CD4-positive, alpha-beta T cell (primary cell): ENCODE measurements at places on chromosomes 6 and 20.

DNA sequence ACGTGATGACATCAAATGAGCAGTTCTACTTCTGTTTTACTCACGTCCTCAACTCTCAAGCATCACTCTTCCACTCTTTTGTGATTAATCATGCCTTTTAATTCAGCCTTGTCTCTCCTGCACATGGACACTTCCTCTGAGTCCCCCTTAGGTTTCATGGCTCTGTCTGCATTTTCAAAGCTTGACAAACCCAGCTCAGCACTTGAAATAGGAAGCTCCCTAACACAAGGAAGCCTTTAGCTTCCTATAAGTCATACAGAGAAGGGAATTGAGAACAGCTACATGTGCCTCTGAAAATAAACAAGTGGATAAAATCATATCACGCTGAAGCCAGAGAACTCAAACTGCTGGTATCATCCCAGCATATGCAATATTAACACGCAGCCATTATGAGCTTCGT lies 21.2 kb downstream of the KIF16B start:
- DNase-seq = no peak

- DNase-seq = no peak
These were observed 58.1 kb downstream of the RPRD1B start for GRCh38 chr20:38091441-38092216.

- DNase-seq = no peak
These were observed 129.4 kb downstream of the TRIM27 start for GRCh38 chr6:28794175-28795002.

DNA sequence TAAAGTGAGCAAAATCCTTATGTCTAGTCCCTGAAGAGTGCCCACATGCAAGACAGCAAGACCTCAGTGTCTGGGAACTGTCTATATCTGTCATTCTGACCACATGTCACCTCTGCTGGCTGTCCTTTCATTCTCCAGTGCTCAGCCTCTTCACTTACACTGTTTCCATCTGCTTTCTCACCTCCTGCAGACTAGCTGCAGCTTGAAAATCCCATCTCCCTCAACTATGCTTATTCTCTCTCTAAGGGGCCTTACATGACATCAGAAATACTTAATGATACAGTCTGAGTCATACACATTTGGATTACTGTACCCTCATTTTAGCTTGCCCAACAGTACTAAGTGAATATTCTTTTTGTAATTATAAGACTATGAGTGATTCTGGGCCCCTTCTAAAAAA lies 587.8 kb downstream of the EPM2A start:
- no peak for DNase-seq

- DNase-seq = no peak
These were observed 30.6 kb downstream of the REPS1 start for GRCh38 chr6:138957484-138957883.

DNA sequence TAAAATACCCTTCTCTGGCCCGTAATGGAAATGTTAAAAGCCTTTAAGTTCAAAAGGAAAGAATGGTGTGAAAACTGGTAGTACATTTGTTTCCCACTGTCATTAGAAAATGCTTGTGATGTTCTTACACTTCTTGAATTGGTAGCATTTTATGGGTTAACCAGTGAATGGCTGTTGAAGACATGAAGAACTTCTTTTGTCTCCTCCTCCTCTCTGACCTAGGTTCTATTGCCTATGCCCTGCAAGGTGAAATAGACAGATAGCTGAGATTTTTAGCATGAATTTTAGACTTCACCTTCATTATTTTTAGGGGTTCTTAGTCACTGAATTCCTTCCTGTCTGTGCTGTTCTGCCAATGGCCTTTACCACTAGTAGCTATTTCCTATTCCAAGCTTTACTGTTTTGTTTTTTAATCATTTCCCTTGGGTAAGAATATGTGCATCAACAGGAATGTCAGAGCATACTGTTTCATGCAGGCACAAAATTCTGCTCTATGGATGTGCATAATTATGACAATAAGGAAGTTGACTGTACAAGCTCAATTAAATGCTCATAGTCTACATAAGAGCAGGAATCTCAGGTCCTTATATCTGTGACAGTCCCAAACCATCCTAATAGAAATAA lies 4.9 kb downstream of the TNFAIP3 start:
- no peak for DNase-seq

DNA sequence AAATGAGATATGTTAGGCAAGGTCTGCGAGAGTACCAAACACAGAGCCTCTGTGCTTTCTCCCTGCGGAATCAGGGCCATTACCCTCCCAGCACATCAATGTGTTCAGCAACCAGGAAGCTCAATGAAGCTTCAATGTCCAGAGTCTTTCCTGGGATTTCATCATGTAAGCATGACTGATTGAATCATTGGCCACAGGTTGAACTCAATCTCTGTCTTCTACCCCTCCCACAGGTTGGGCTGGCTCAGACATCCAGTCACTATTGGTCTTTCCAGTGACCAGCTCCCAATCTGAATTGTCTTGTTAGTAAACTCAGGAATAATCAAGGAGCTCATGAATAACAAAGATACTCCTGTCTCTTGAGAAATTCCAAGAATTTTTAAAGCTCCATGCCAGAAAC lies 2.7 kb upstream of the DTD1 start:
- no peak for DNase-seq

DNA sequence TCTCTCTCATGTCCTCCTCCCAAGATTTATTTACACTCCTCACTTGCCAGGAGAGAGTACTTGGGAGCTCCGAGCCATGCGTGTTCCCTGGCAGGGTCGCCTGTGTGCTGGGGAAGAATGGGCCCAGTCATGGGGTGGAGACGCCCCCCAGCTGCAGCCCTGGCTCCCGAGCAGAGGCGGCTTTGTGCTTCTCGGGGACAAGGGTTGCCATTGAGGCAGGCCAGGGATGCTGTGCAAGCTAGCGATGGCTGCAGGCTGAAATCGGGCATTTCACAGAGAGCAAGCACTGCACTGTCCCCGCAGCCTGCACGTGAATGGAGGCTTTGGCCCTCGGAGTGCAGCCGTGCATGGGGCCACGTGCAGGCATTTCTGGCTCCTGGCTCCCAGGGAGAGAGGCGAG lies 23.8 kb downstream of the PHACTR3 start:
- no peak for DNase-seq

DNA sequence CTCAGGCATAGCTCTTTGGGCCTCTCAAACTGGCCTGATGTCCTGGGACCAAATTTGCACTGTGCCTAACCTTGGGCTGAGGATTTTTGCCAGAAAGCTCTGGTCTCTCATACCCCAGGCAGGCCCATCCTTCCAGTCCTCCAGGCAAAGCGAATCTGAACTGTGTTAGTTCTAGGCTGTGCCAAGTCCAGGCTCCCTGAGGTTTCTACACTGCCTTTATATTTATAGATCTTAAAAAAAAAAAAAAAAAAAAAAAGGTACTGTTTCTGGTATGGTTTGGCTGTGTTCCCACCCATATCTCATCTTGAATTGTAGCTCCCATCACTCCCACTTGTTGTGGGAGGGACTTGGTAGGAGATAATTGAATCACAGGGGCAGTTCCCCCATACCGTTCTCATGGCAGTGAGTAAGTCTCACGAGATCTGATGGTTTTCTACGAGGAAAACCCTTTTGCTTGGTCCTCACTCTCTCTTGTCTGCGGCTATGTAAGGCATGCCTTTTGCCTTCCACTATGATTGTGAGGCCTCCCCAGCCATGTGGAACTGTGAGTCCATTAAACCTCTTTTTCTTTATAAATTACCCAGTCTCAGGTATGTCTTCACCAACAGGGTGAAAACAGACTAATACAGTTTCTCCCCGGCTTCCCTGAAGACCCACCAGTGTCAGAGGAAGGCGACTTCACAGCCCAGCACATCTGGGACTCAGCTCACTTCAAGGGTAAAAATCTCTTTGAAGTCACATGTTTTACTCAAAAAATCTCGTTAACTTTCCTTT lies 39.0 kb upstream of the TBXT start:
- DNase-seq = no peak

- no peak for DNase-seq
These were observed 10.8 kb upstream of the ARMC2 start for GRCh38 chr6:108837236-108837971.

GRCh38 chr20:57578476-57579165 lies 17.7 kb downstream of the PCK1 start:
- DNase-seq = no peak

DNA sequence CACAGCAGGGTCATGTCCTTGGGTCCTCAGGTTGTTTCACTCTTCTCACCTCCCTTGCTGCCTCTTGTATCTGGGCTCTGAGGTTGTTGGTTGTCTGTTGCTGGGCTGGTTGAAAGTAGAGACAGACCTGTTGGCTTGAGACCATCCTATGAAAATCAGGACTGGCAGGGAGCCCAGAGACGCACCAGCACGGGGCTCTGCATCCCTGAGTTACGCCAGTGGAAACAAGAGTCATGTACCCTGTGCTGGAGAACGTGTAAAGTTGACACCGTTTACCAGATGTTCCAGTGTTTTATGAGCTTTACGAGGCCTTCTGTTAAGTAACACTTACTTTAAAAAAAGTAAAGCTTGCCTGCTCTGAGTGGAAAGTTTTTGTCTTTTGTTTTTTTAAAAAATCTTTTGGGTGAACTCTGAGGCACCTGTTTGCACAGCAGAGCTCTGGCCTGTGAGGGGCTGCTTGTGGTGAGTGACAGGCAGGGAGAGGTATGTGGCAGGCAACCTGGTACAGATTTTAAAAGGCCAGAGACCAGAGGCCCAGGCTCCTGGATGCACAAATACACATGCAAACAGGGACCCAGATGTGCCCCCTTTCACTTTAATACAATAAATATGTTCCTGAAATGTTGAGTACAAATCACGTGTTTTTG lies 260.0 kb upstream of the SUPT3H start:
- DNase-seq = no peak

- DNase-seq = no peak
These were observed 8.8 kb downstream of the RPL10A start for GRCh38 chr6:35477028-35477427.

DNA sequence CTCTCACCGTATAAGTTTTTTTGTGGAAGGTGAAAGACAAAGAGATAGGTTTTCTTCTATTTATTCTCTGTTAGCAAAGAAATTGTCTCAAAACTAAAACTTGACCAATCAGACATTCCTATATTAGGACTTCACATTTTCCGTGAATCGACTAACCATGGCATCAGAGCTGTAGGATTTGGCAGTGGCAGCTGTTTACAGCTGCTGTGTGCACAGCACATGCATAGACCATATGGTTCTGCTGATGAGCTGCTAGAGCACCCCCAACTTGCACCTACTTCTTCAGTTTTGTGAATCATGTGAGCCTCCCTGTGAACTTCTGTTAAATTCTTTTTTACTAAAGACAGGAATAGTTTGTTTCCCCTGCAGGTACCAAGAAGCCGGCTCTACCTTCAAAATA lies 157.9 kb downstream of the RFX6 start:
- no peak for DNase-seq

DNA sequence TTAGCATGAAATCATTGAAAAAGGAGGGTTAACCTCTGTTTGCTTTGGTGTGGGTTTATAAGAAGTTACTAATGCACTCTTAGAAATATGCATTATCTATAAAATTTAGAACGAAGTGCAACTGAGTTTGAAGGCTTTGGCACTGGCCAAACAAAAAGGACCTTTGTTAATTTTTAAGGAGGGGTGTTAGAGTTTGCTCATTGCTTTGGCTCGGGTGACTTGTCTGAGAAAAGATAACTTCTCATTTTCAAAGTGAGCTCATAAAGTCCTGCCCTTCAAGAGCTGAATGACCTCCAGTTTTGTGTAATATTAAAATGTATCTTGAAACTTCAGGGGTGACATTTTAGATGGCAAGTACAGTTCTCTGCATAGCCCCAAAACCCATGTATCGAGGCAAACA lies 25.9 kb downstream of the NEDD9 start:
- no peak for DNase-seq

DNA sequence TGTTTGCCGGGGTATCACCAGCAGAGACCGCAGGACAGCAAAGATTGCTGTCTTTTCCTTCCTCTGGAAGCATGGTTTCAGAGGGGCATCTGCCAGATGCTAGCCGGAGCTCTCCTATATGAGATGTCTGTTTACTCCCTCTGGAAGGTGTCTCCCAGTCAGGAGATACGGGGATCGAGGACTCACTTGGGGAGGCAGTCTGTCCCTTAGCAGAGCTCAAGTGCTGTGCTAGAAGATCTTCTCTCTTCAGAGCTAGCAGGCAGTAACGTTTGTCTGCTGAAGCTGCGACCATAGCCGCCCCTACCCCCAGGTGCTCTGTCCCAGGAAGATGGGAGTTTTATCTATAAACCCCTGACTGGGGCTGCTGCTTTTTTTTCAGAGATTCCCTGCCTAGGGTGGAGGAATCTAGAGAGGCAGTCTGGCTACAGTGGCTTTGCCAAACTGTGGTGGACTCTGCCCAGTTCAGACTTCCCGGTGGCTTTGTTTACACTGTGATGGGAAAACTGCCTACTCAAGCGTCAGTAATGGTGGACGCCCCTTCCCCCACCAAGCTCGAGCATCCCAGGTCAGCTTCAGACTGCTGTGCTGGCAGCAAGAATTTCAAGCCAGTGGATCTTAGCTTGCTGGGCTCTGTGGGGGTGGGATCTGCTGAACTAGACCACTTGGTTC lies 133.0 kb upstream of the FLRT3 start:
- DNase-seq = no peak

GRCh38 chr6:1464781-1465370 lies 75.5 kb downstream of the FOXF2 start:
- DNase-seq = no peak
